ENCODE measurements at places on chromosomes 16 and 17. TPM values are rescaled to one million over a fixed set of nuclear protein-coding genes. Genes with fewer than 3 reads are reported as not detected.

RNF151 gene
- total RNA-seq: not detected

- DNase-seq: no peak
Observed at GRCh38 chr17:13835151-13835550, 233.4 kb upstream of the HS3ST3A1 start.

SLC9A5 gene
- total RNA-seq: 4.5 TPM

DNA sequence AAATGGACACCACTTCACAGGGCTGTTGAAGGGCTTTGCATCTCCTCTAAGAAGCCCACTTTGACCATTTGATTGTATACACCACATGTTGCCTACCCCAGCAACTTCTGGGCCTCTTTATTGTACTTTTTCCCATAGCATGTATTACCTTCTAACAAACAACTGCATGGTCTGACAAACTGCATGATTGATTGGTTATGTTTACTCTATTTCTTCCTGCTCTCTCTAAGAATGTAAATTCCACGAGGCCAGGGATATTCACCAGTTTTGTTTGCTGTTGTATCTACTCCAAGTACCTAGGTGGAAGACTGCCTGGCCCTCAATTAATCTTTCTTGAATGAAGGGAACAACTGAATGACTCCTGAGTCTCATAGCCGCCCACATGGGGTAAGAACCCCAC is 22.2 kb upstream of the BBS2 start:
- DNase-seq: no peak

DNA sequence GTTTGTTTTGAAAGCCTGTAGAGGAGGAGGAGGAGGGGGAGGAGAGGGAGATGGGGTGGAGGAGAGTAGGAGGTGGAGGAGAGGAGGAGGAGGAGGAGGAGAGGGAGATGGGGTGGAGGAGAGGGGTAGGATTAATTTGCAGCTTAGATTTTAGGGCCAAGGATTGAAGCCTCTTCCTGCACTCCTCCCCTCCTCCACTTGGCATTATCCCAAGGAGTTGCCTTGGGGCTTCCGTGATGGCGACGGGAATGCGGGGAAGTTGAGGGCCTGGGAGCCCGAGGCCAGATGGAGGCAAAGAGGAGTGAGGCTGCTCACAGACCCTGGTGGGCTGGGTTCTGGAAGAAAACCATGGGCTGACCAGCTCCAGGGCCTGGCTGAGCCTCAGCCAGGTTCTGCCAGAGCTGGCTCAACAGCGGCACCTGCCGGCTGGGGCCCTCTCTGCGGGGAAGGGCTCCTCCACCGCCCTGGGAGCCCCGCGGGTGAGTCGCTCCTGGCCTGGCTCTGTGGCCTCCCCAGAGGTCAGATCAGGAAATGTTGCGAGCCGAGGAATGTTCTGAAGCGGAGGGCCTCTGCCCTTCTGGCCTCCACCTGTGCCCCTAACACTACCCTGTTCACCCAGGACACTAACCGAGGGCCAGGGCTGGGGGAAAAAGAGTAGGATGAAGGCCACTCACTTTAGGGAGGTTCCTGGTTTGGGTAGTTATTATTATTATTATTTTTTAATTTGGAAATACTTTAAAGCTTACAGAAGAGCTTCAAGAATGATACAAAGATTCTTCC is 23.9 kb upstream of the FMNL1 start:
- DNase-seq: peak; percentile 95

DNA sequence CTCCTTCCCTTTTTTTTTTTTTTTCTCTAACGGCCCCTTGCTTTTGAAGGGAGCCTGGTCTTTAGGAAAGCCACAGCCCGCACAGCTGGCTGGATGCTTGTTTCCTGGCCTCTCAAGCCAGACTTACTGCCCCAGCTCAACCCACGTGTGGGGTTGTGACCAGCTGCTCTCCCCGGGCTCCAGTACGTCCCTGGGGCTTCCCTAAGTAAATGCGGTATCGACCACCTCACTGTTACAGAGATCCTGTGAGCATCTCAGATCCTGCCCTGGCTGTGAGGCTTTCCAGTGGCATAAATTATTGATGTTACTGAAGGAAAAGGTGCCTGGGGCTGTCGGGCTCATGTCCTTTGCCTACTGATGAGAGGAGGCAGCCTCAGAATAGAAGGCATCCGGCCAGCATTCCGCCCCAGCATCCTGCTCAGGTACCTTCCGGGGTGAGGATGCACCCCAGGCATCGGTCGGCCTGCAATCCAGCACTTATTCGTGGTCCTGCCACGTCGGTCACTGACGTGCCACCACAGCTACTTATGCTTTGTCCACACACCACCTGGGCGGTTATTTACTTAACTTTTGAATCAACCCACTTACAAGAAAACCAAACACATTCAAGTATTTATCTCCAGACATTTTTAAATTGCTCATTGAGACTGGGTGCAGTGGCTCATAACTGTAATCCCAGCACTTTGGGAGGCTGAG is 9.6 kb downstream of the GPRC5B start:
- no peak for DNase-seq

GRCh38 chr17:55717898-55718735 is 4.5 kb downstream of the TMEM100 start:
- DNase-seq: peak; percentile 82

GRCh38 chr17:47252766-47253512 is 688 bp upstream of the ITGB3 start:
- no peak for DNase-seq

GRCh38 chr17:73792994-73793393 is 148.7 kb upstream of the SDK2 start:
- DNase-seq: no peak

DNA sequence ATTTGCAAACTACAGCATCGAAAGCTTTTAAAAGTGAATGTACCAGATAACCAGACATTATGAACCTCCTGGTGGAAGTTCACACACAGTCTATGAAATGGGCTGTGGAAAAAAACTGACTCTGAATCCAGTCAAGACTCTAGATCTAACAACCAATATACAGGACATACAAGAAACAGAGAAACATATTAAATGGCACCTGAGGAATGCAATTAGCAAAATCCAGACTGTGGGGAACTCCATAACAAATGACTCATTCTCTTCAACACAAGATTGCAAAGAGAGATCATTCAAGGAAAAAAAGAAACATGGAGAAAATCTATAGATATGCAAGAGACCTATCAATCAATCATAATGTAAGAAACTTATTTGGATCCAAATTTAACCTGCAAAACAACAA is 119.0 kb downstream of the MYO1D start:
- DNase-seq: no peak

- no peak for DNase-seq
Observed at GRCh38 chr16:6016530-6017184, 919.1 kb upstream of the EEF2KMT start.

- DNase-seq: no peak
Observed at GRCh38 chr17:57475796-57476195, 219.5 kb downstream of the MSI2 start.

DNA sequence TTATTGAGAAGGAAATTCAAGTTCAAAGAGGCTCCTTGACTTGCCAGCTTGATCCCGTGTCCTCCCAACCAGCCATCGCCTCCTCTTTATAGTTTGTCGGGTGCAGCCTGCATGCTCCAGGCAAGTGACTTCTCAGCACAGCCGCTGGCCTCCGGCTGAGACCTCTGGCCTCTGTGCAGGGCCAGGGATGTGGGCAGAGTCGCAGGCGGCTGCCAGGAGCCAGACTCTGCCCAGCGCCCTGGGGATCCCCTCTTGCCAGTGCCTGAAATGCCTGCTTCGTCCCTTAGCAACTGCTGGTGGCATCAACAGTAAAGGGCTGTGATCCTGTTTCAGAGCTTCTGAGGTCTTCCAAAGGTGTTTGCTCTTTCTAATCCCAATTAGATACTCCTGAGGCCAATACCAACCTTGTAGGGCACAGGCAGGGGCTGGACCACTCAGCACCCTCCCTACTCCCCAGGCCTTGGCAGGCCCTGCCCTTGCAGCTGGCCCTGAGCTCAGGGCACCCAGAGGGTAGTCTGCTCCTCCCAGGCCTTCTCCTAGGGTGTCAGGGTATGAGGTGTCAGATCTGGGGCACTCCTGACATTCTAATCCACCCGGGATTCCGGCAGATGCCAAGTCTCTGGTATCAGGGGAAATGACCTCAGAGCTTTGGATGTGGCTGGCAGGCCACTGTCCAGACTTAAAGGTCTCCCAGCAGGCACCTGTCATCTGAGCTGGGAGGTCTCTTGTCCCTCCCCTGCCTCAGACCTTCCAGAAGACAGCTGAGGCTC is 68.0 kb upstream of the SIAH1 start:
- no peak for DNase-seq

GRCh38 chr16:1378804-1379303 is 27.1 kb downstream of the GNPTG start:
- DNase-seq: peak; percentile 87

- DNase-seq: no peak
Observed at GRCh38 chr16:212999-213398, 16.2 kb downstream of the LUC7L start.

DNA sequence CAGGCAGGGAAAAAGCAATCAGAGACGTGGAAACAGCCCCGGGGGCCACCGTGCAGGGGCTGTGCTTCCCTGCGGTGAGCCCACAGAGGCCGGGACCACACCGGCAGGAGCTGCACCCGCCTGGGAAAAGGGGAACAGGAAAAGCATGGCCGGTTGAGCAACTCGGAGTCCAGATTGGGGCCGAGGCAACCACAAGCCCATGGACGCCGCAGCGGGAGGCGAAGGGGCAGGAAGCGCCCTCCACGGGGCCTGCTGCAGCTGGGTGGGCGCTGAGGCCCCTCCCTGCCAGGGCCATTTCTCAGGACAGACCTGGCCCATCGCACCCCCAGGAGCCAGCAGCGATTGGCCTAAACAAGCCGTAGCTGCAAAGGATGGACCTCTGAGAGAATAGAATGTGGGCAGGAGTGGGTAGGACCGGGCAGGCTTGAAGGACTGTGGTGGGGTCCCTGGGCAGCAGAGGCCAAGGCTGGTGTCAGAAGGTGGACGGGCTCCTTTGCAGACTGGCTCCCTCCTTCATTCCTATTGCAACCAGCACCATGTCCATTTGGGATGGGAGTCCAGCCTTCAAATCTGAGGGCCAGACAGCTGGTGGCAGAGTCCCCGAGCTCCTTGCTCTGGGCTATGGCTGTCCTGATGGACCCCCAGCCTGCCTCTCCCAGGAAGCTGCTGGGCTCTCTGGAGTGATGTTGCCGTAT is 30.4 kb downstream of the COX4I1 start:
- DNase-seq: no peak

RBFOX1 gene
- total RNA-seq: not detected

Measured in activated CD4-positive, alpha-beta T cell treated with anti-CD3 and anti-CD28 coated beads for 36 hours (primary cell).